ENCODE measurements at places on chromosomes 12 and 14.

DNA sequence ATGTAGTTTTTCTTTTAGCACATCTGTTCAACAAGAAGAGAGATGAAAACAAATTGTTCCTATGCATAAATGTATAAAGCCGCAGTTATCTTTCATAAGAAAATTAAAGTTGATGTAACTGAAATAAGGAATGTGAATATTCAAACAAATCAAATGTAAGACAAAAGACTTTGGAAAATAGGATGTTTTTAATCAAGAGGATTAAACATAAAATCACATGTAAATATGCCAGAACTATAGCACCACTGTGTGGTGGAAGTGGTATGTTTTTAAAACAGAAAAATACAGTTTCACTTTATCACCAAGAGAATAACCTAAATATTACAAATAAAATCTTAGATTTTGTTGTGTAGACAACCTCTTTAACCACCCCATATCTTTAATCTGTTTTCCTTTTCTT lies 40.4 kb downstream of the CAPS2 start:
- DNase-seq = peak; percentile 29

GRCh38 chr14:92729634-92730358 lies 18.6 kb downstream of the LGMN start:
- peak; percentile 97 for DNase-seq

DNA sequence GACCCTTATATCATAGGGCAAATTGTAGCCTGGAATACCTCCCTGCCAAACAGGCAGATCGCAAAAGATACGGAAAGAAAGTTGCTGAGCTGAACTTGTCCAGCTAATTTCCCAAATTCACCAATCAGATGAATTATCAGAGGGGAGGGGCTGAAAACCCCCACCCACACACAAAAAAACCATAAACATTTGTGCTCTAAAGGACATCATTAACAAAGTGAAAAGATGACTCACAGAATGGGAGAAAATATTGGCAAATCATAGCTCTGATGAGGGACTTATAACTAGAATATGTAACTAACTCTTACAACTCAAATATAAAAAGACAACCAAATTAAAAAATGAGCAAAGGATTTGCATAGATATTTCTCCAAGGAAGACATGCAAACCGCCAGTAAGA lies 36.3 kb downstream of the PTHLH start:
- DNase-seq = peak; percentile 47

DNA sequence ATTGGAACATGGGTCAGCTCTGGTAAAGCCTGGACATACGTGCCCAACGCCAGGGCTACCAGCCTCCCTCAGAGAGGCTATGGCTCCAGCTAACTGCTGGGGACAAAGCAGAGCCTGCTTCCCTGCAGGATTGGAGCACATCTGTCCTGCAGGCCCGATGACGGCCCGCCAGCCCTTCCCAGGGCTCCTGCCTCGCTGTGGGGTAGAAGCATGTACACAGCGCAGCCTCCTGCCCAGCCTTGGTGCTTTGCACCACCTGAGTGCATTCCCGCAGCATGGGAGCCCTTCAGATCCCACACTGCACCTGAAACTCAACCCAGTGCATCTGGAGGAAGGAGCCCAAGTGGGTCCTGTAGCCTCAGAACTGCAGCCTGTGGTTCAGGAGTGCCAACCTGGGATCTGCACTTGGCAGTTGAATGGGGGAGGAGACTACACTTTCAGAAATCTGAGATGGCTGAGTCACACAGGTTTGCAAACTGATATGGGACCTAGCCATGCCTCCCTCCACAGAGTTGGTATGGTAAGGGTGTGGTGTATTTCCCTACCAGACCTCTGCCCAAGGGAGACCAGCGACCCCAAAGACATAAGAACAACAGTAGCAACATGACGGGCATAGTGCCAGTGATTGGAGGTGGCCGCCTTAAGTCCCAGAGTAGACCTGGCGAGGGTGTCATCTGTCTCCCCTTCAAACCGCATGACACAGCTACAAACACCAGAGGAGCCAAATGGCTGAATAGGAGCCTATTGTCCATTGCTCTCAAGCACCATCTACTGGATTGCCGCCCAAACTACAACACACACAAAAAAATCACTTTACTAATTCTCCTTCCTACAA lies 273.9 kb upstream of the MIS18BP1 start:
- peak; percentile 4 for DNase-seq

- no peak for DNase-seq
Observed at GRCh38 chr12:118986050-118986449, 4.7 kb downstream of the SRRM4 start.

DNA sequence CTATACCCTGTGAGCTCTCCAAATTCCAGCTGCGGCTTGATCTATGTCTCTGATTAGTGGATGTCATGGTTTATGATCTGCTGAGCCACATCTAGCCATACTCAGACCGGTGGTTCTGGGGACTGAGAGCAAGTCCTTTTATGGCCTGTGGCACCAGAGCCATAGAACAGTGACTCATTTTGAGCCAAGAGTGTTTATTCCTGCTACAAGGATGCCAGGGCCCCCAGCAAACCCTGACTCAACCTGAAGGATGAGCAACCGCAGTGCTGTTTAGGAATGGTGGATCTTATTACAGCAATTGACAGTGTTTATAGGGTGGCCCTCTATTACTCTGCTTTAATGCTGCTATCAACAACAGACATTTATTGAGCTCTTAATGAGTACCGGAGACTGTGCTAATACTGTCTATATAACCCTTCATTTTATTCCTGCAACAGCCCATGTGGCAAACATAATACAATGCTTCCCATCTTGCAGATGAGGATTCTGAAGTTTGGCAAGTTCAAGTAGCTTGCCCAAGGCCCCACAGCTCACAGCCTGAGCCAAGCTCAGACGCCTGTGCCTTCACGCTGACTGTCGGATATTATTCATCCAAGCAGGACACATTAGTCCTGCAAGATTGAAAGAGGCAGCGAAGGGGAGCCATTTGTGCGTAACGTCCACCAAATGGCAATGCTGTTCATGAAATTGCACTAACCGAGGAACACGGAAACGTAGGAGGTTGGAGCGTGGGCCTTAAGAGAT lies 273.6 kb upstream of the PWP1 start:
- peak; percentile 82 for DNase-seq

DNA sequence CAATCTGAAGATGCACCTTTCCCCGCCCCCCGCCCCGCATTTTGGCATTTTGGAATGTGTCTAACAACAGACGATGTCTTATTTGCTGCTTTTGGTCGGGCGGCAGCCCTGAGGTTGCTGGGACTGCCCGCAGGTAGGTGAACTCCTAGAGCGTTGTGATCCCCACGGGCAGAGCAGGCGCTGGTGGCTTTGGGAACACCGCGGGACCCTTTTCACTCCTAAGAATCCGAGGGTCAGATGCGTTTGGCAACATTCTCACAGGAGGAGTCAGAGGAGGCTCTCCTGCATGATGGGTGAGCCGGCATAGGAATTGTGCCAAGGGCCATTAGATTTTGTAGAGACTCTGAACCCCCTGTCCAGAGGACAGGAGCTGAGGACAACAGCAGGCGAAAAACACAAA lies 41.9 kb downstream of the HCAR2 start:
- DNase-seq = no peak

GRCh38 chr14:65101631-65102440 lies 481 bp downstream of the MAX start:
- DNase-seq = no peak

GRCh38 chr14:104957146-104958113 lies 20.7 kb downstream of the AHNAK2 start:
- peak; percentile 15 for DNase-seq

DNA sequence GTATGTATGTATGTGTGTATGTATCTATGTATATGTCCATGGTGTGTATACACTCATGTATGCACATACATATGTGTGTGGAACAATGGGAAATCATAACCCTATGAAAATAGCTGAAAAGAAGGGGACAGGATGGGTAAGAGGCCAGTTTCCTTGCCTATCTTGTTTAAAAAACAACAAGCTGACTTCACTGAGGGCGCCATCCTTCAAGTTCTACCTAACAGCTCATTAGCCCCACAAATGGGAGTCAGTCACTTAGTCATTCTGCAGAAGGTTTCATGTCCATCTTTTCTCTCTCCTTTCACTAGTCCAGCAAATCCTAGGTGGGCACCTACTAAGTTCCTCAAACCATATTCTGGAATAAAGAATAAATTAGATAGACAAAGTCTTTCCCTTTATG lies 14.7 kb downstream of the STON2 start:
- no peak for DNase-seq

All from iris pigment epithelial cell (primary cell).